ENCODE measurements at places on chromosomes 6 and 20.

GRCh38 chr6:101069191-101069795, 188.2 kb upstream of the ASCC3 start:
- DNase-seq = no peak

- DNase-seq = no peak
Measured at GRCh38 chr20:16257813-16258430, 315.3 kb downstream of the KIF16B start.

DNA sequence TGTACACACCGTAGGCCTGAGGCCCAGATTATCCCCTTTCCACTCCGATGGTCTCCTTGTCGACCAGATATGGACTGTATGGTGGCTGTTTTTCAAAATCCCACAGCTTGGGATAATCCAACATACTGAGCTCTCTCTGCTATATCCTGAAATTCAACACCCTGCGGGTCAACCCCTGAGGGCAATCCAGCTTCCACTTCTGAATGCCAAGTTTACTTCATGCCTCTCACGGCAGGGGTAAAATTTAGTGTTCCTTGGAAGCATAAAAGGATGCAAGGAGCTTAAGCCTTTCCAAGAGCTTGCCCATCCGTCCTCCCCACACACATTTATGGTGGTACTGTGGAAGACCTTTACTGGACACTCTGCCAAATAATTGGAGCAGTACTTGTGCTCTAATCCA, 90.7 kb downstream of the PLG start:
- DNase-seq = no peak

- DNase-seq = no peak
Measured at GRCh38 chr20:61674688-61675087, 391.0 kb downstream of the TAF4 start.

GRCh38 chr6:160005861-160006540, 37.1 kb downstream of the IGF2R start:
- DNase-seq = no peak

DNA sequence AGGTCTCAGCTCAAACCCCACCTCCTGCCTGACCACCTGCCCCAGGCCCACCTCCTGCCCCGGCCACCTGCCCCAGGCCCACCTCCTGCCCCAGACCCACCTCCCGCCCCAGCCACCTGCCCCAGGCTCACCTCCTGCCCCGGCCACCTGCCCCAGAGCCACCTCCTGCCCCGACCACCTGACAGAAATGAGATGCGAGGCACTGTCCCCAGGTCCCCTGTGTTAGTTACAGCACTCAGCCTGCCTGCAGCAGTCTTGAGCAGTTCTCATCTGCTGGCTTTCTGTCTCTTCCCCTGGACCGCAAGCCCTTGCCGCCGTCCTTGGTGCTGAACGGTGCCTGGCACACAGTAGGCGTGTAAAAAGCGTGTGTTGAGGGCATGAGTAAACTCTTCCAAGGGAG, 79.5 kb downstream of the CDH4 start:
- no peak for DNase-seq

GRCh38 chr6:136761227-136761922, 30.9 kb downstream of the MAP3K5 start:
- DNase-seq = no peak

DNA sequence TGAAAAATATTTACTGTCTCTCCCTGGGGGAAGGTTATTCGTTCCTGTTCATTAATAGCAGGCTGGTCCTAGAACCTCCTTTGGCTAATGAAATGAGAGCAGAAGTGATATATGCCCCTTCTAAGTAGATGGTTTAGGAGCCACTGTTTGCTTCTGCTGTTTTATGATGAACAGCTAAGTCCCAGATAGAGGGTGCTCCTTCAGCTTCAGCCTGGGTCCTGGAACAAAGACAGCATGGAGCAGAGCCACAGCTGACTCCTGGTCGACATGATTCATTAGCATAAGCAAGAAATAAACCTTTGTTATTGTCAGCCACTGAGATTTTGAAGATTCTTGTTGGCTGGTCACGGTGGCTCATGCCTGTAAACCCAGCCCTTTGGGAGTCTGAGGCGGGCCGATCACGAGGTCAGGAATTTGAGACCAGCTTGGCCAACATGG, 47.8 kb upstream of the ARMC2 start:
- DNase-seq = no peak

GRCh38 chr6:21133901-21134300, 459.6 kb upstream of the SOX4 start:
- no peak for DNase-seq

DNA sequence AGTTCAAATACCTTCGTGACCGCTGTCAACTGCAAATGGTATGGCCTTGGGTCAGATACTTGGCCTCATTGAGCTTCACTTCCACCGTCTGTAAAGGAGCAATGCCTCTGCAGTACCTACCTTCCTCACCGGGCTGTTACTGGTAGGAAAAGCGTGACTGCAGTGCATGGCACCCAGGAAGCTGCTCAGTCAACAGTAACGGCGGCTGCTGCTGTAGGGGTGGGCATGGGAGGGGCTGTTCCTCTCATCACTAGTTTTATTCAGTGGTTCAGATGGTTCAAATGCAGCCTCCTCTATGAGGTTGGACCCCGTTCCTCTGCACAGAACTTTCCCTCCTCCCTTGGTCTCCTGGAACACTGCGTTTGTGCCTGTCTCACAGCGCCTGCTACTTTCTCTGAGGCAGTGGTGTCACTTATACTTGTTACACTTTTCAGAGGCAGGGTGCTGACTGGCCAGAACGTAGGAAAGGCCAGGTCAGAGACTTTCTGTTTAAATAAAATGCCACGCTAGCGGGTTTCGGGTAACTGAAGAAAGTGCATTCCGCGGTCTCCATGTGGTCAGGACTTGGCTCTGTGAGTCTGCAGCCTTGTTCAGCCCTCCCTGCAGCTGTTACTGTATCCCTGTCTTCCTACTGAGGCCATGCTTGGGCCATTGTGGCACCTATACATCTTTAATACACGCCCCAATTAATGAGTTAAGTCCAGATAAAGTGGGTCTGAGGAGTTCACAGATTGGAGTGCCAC, 279.6 kb downstream of the NRN1 start:
- no peak for DNase-seq

DNA sequence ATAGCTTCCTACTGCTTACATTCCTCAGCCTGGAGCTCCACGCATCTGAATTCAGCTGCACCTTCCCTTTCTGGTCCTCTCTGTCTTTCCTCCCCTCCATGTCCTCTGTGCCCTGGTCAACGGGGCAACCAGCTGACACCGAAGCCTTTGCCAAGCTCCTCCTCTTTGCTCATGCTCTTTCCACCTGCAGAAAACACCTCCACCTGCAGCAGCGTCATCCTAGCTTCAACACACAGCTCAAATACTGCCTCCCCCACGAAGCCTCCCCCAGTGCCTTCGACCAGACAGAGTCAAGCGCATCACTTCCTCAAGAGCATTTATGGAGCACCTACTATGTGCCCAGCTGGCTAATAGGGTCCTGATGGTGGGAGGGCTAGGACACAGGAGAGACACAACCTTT, 9.2 kb downstream of the CDH22 start:
- DNase-seq = no peak

- DNase-seq = no peak
Measured at GRCh38 chr6:8277769-8278168, 157.6 kb downstream of the SLC35B3 start.

- no peak for DNase-seq
Measured at GRCh38 chr20:18138639-18139583, 1.2 kb downstream of the KAT14 start.

GRCh38 chr20:19624221-19624965, 133.7 kb upstream of the RIN2 start:
- DNase-seq = no peak

- DNase-seq = no peak
Measured at GRCh38 chr20:56929606-56930005, 300.5 kb downstream of the TFAP2C start.

DNA sequence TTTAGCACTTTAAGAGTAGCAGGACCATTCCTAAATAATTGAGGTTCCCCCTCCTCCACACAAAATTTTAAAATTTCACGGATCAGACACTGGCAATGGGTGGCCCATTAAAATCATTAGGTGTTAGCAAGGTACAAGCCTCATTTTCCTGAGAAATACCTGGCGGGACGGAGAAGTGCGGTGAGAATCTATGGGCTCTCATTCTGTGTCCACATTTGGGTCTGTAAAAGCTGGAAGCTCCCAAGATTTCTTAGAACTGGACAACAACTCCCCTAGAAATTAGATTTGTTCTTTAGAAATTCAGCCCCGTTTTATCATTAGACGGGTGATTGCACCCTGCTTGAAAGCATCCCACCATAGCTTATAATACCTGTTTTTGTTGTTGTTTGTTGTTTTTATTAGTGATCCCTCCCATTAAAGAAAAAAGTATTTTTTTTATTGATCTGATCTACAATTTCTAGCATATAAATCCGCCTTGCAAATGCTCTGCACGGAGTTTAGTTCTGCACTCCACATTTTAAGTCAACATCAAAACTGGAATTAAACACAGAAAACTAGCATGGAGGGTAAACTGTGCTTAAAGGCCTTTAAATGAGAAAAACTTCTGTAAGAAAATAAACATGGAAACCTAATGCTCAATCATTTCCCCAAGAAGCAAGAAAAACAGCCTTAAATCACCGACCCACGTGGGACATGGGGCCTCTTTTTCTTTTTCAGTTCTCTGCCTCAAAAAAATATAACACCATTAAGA, 5.7 kb downstream of the SIM1 start:
- no peak for DNase-seq

DNA sequence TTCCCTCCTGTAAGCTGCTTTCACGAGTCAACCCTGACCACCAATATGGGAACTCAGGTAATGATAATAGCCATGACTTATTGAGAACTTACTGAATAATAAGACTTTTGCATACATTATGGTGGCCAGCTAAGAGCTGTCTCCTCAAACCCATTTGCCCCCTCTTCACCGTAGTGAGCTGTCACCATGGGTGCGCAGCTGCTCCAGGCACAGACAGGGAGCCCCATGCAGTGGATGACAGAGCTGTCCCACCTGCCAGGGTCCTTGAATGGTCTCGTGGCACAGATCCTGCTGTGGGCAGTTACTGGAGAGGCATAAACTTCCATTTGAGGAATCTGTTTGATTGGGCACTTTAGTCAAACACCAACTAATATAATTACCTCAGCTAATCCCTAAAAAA, 1.9 kb downstream of the SLC22A16 start:
- no peak for DNase-seq

DNA sequence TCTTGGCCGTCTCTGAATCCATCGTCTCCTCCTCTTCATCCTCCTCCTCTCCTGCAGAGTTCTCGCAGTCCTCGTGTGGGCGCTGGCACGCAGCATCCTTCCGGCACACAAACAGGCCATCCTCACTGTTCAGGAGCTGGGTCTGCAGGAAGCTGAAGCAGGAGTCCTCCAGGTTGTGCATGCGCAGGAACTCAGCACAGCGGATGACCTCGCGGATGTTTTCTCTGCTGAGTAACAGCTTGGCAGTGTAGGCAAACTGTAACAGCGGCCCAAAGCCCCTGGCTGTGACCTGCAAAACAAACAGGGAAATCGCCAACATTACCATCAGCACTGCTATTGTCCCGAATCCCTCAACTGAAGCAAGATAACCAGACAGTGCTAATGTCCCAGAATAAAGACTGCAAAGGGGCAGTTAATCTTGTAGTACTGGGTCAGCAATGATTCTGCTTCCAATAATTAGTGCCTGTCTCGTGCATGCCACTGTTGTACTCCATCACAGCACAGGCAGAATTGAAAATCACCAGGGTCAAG, 57.4 kb downstream of the GJA10 start:
- DNase-seq = no peak

All from stimulated activated CD8-positive, alpha-beta memory T cell treated with anti-CD3 and anti-CD28 coated beads, Interleukin-4, amount 100 ng/mL, for 1 hour (primary cell).